ENCODE measurements at places on chromosomes 1 and 21.
A peak's percentile ranks its signal among the peaks of the same experiment; 100 is the strongest.

DNA sequence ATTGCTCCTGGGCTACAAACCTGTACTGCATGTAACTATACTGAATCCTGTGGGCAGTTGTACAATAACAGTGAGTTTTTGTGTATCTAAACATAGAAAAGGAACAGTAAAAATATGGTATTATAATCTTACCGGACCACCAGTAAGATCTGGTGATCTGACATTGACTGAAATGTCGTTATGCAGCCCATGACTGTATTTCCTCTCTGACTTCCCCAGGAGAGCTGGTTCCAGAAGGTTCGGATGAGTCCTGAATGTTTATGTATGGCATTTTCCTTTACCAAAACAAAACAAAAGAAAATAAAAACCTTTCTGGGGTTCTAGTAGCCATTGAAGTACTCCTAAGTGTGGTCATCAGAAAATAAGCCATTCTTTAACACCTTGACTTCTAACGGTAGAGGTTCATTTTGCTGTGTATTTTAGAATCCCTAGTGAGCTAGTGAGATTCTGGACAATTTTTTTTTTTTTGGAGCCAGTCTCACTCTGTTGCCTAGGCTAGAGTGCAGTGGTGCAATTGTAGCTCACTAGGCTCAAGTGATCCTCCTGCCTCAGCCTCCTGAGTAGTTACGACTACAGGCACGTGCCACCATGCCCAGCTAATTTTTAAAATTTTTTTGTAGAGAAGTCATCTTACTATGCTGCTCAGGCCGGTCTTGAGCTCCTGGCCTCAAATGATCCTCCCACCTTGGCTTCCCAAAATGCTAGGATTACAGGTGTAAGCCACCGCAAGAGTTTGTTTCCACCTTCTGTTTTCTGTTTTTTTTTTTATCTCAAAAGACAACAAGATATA is 27.7 kb downstream of the UBE4B start:
- no peak for DNase-seq

DNA sequence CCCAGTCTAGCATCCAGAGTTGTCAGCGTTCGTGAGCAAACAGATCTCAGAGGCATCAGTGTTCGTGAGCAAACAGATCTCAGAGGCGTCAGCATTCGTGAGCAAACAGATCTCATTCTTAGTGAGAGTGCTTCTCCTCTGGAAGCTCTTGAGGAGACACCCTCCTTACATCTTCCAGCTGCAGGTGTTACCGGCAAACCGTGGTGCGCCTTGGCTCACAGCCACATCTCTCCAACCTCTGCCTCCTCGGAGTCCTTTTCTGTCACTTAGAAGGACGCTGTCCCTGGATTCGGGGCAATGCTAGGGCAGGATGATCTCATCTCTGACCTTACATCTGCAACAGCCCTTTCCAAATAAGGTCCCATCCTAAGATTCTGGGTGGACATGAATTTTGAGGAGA is 14.6 kb upstream of the UMODL1 start:
- no peak for DNase-seq

- DNase-seq, result no peak
Measured at GRCh38 chr1:216665406-216665805, 57.8 kb downstream of the ESRRG start.

DNA sequence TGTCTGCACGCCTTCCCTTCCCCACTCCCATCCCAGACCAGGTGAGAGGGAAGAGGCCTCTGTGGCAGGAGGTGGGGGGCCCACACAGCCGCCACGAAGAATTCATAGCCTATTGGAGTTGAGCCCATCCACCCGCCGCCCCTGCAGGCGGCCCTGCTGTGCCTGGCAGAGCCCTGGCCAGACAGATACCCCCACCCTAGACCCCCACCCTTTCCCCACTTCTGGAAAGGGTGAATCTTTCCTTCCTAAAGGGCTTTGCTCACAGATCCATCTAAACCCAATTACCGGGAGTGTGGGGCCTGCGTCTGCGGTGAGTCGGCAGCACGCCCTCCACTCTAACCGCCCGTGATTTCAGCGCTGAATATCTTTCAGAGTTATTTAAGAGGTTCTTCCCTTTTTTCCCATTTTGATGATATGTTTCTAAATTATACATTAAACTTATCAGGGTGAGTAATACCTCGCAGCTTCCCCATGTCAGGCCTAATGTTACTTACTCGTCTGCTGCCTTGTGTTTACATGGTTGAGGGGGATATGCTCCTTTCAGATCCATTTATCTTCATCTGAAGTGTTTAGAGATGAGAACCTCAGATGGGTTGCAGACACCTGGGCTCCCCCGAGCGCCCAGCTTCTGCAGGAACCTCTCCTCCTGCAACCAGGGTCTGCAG is 183.9 kb upstream of the VAMP3 start:
- no peak for DNase-seq

- no peak for DNase-seq
Measured at GRCh38 chr21:29318354-29318753, 19.6 kb downstream of the BACH1 start.

DNA sequence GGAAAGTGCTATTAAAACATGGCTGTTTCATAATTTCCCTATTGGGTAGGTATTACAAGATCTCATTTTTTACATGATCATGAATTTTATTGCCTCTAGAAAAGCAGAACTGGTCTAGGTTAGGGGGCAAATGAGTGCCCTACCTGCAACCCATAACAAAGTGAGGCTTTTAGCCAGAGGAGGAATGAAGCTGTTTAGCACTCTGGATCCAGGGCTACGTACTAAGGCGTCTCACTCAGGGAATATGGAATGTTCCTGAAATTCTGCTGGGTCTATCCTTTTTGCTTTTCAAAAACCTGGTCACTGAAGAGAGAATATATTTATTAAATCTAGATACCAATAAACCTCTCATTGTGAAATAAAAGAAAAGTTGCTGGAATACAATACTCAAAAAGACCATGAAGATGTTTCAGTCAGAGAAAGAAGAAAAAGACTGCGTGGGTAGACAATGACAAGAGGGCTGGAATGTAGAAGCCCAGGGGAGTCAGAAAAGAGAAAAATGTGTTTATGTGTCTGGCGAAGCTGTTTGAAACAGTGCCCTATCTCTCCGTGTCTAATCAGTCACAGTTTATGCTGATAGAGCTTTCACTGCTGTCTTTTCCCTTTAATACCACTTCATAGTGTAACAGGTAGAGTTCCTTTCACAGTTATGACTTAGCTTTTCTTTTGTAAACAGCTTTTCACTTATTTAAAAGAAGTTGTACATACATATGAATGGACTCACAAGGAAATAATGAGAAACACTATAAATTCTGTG is 25.0 kb upstream of the SYDE2 start:
- no peak for DNase-seq

DNA sequence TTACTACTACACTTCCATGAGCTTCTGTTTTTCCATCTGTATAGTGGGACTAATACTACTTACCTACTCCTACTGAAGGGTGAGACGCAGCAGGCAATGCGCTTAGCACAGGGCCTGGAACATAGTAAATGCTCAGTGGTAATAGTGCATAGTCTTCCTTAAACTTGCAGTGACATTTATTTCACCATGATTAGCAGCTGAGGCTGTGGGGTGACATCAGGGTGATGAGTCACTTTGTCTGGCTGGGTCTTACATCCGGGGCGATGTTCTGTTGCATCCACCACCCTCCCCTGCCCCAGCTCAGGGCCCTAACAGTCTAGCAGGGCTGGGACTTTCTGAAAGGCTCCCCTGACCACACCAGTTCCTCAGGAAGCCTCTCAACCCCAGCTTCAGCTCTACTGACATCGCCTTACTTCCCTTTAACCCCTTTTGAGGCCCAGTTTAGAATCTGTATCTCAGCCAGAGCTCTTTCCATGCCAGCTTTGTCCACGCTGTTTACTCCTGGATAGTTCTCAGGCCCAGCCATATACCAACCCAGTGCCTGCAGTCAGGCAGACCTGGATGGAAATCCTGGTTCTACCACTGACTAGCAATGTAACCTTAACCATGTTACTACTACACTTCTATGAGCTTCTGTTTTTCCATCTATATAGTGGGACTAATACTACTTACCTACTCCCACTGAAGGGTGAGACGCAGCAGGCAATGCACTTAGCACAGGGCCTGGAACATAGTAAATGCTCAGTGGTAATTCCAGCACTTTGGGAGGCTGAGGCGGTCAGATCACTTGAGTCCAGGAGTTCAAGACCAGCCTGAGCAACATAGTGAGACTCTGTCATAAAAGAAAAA is 66.3 kb downstream of the CD58 start:
- peak; percentile 65 for DNase-seq

GRCh38 chr1:198196630-198197029 is 39.8 kb downstream of the NEK7 start:
- DNase-seq, result no peak

- no peak for DNase-seq
Measured at GRCh38 chr1:41924911-41925310, 6.2 kb upstream of the HIVEP3 start.

DNA sequence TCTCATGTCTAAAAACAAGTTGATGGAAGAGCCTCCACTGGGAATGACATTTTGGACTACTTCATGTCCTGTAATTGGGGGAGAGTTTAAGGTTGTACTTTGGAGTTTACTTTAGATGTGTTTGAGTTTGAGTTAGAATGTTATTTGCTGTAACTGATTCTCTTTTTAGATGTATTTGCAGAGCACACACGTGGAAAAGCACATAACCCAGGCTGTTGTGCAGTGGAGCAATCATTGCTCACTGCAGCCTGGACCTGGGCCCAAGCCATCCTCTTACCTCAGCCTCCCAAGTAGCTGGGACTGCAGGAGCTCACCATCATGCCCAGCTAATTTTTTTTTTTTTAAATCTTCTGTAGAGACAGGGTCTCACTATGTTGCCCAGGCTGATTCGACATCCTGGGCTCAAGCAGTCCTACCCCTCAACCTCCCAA is 36.7 kb upstream of the SH3D21 start:
- no peak for DNase-seq

DNA sequence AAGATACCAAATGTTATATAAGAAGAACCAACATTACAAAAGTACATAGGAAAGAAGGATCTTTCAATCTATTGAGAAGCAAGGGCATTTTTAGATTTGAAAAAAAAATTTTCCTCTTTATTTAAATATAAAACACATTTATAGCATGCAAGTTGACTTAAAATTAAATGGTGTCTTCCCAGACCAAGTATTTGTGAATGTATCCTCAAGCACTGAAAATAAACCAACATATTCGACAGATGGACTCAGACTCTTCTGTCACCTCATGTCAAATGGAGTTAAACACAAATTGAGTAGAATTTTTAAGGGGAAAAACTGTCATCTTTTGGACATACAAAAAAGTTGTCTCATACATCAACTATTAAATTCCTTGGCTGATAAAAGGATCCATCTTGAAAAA is 77.0 kb upstream of the GNG4 start:
- no peak for DNase-seq

- no peak for DNase-seq
Measured at GRCh38 chr1:183275322-183275721, 89.3 kb downstream of the LAMC2 start.

DNA sequence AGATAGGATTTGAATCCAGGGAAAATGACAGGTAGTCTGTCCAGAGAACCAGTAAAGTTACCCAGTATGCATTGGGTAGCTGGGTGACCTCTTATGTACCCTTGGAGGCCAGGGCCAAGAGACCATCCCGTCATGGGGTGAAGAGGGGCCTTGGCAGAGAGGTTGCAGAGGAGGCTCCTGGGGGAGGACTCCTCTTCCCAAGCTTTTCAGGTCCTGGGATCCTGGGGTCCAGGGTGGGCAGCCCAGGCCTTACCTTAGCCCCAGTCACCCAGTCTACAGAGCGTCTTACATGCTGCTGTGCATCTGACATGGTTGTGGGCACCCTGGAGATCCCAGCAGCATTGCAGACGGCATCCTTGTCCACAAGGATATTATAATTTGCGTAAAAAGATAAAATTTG is 14.0 kb downstream of the PMF1 start:
- no peak for DNase-seq

GRCh38 chr1:9319789-9320519 is 27.3 kb downstream of the SPSB1 start:
- no peak for DNase-seq

DNA sequence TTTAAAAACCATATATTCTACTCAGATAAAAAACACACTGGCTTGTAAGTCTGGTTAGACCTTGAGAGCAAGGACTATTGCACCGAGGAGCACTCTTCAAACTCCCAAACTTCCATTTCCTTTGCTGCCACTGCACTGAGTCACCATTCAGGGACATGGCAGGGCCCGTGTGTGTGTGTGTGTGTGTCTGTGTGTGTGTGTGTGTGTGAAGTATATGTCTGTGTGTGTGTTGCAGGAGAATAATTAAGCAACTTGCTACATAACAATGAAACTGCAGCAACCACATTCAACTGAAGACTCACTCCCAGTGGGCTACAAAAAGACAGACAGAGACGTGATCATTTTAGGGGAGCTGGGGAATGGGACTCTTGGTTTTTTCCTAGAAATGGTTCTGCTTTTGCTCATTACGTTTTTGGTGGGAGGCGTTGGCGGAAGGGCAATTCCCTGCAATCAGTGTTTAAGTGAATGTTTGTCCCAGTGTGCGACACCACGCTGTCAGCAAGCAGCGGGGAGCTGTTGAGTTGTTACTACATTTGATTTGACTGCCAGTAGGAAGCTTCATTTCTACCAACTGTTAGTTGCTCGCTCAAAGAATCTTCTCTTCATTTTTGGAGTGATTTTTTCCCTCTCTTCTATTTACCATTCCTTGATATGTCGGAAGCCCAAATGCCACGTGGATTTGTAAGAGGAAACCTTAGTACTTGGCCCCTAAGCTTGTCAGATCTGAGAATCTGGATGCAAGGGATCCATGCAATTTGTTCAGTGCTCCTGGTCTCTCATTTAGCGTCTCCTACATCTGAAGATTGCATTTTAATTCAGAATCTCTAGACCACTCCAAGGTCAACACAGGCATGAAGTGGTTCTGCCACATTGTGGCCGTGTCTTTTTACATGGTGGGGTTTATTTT is 36.1 kb downstream of the ESRRG start:
- no peak for DNase-seq
